ENCODE measurements at places on chromosomes 16 and 17. TPM values are rescaled to one million over a fixed set of nuclear protein-coding genes. Genes with fewer than 3 reads are reported as not detected.

DNA sequence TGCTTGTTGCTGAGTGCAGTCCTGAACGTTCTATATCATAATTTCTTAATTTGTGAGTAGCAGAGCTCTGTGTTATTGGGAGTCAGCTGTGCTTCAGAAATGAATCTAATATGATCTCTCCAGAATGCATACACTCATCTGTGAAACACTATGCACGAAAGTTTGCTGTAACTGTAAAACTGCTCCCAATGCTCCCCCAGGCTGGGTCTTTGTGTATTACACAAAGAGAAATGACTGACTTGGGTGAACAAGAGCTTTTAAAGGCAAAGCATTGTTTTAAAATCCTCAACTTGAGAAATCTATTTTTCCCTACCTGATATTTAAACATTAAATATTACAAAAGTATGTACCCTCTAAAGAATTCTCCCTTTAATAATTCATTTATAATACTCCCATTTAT lies 636.7 kb upstream of the KIF2B start:
- no peak for DNase-seq

The GPRC5B gene
- 66.3 TPM for polyA plus RNA-seq

DNA sequence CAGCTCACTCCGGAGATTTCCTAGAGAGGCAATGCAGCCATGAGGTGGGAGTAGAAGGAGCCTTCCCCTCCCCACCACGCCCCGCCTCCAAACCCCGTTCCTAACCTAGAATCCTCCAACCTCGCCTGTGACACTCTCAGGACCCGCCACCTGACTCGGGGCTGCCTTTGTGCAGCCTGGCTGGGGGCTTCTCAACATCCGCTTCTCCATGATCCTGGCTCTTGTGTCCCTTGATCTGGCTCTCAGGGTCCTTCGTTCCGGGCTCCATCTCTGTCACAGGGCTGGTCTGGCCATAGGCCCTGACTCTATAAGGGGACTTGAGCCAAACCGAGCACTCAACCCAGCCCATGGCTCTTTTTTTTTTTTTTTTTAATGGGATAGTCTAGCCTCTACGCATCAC lies 24.3 kb downstream of the CDRT15 start:
- no peak for DNase-seq

The TEKT3 gene
- not detected for polyA plus RNA-seq

- DNase-seq: no peak
These were observed 12.1 kb downstream of the CYB561 start for GRCh38 chr17:63433746-63434591.

DNA sequence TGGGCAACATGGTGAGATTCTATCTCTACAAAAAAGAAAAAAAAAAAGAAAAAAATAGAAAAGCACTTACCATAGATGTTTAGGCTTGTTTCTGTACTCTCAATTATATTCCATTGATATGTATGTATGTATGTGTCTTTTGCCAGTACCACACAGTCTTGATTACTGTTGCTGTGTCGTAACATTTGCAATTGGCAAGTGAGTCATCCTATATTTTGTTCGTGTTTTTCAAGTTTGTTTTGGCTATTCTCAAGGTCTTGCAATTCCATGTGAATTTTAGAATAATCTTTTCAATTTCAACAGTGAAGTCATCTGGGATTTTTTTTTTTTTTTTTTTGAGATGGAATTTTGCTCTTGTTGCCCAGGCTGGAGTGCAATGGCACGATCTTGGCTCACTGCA lies 19.3 kb downstream of the SPECC1 start:
- no peak for DNase-seq

GRCh38 chr16:68035227-68035626 lies 12.1 kb downstream of the DUS2 start:
- DNase-seq: no peak

Data from kidney (tissue), 22 donors.